ENCODE measurements at places on chromosomes 11 and 22.

DNA sequence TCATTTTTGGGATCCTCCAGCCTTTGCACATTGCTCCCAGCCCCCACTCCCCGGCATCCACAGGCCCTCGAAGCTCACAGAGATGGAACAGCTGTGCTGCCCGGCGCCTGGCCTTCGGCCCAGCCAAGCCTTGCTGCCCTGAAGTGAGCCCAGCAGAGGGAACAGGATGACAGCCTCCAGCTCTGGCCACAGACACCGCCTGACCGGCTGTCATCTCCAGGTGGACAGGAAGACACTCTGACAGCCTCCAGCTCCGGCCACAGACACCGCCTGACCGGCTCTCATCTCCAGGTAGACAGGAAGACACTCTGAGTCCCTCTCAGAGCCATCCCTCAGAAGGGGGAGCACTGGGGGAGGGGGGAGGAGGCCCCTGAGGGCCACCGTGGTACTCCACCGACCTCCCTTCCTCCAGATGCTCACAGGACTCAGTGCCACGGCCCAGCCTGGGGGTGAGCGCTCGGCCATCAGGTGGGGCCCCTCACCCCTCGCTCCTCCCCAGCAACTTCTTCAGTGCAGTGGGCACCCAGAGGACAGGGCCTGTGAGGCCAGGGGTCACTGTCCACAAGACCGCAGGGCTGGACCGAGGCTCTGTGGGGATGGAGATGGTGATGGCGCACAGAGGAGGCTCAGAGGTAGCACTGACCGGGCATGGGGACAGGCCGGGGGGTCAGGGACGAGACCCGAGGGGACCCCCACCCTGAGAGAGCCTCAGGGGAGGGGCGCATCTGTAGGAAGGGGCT, 58.6 kb downstream of the BRD1 start:
- no peak for DNase-seq

- peak; percentile 56 for DNase-seq
These were observed 4.5 kb upstream of the TP53I11 start for GRCh38 chr11:44955015-44955738.

DNA sequence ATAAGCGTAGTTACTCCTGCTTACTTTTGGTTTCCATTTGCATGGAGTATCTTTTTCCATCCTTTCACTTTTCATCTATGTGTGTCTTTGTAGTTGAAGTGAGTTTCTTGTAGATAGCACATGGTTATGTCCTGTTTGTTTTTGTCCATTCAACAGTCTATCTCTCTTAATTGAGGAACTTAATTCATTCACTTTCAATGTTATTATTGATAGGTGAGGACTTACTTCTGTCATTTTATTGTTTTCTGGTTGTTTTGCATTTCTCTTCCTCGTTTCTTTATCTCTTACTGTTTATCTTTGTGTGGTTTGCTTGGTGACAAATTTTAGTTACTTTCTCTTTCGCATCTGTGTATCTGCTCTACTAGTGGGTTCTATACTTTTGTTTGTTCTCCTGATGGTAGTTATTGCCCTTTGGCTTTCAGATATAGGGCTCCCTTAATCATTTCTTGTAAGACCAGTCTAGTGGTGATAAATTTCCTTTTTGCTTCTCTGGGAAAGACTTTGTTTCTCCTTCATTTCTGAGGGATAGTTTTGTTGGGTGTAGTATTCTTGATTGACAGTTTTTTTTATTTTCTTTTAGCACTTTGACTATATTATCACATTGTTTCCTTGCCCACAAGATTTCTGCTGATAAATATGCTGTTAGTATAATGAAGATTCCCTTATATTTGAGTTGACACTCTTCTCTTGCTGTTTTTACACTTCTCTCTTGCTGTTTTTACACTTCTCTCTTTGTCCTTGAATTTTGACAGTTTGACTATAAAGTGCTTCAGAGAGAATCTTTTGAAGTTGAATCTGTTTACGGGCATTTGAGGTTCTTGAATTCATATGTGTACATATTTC, 9.0 kb upstream of the RAG1 start:
- DNase-seq: no peak

DNA sequence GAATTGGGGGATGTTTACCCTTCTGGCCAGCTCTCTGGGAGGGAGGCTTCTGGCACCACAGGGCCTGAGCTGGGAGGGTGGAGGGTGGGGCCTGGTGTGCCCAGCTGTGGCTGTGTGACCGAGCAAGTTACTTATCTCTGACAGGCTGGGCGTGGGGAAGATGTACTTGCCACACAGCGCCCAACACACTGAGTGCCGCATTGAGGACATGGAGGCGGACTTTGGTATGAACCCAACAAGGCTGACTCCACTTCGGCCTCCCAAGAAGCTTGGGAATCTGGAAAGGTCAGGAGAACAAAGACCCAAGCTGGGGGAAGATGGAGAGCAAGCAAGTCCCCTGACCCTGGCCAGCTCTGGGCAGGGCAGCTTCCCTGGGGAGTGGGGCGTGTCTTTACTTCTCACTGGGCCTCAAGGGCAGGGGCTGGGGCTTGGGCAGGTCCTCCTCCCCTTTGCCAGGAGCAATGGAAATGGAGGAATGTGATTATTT, 2.4 kb upstream of the MGAT3 start:
- no peak for DNase-seq

- DNase-seq: no peak
These were observed 203.7 kb downstream of the GRIK4 start for GRCh38 chr11:120715239-120715638.

Data from NCI-H2029 (cell line).